ENCODE measurements at places on chromosomes 5 and 9.

- DNase-seq: peak; percentile 15
Observed at GRCh38 chr9:110538647-110539041, 40.9 kb downstream of the SVEP1 start.

DNA sequence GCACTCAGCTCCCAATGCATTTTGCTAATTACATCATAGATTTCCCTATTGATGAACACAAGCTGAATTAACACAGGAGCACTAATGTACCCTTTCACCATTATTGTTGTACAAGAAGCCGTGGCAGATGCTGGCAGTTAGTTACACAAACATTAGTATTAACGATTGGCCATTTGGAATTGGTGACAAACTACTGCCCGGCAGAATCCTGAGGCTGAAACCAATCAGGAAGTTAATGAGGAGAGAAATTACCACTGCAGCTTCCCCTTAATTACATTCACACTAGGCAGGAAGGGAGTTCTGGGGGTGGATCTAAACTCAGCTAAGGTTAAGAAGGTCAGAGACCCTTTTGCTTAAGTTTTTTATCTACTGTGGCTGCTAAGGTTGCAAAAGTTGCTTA lies 9.6 kb upstream of the DMRT3 start:
- DNase-seq: no peak

DNA sequence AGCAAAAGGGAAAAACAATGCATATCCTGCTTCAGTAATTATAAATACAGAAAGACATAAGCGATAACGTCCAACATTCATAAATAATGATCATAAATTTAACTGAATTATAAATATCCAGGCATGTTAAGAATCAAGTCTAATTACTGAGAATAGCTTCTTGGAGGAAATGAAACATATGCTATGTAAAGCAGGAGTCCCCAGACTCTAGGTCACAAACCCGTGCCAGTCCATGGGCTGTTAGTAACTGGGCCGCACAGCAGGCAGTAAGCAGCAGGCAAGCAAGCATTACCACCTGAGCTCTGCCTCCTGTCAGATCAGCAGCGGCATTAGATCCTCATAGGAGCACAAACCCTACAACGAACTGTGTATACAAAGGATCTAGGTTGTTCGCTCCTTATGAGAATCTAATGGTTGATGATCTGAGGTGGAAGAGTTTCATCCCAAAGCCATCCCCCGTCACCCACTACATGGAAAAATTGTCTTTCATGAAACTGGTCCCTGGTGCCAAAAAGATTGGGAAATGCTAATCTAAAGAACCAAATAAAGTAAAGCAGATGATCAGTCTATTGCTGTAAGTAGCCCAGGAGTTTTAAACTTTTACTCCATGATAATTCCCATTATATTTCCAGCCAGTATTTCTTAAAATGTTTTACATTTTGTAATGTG lies 50.4 kb downstream of the CERT1 start:
- no peak for DNase-seq

GRCh38 chr9:14383294-14383693 lies 69.4 kb upstream of the NFIB start:
- peak; percentile 86 for DNase-seq

DNA sequence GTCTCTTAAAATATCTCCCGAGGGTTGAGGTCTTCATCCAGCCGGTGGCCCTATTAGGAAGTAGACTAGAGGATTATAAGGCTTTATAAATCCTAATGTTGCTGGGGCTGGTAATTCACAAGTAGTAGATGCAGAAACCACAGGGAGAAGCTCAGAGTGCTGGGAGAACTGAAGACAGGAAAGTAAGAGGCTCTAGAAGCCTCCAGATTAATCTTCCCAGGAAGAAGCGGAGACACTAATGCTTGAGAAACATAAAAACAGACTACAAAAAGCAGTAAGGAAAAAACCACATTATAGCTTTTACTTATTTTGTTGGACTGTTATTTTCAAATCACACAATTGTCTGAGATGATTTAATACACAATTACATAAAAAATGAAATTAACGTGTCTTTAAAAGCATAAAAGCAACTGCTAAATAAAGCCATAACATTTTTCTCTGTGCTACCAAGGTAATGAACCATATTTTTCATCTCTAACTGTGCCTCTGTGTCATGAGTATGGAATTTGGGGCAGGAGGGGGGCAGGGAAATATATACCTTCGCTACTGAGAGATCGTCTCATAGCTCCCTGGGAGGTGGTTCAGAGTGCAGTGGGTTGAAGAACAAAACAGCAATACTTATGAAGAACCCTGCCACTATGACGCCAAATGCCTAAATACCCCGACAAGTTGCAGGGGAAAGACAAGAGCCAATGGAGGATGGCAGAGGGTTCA lies 806.2 kb upstream of the WWC1 start:
- no peak for DNase-seq

- no peak for DNase-seq
Observed at GRCh38 chr5:134432677-134433359, 21.1 kb upstream of the CDKN2AIPNL start.

DNA sequence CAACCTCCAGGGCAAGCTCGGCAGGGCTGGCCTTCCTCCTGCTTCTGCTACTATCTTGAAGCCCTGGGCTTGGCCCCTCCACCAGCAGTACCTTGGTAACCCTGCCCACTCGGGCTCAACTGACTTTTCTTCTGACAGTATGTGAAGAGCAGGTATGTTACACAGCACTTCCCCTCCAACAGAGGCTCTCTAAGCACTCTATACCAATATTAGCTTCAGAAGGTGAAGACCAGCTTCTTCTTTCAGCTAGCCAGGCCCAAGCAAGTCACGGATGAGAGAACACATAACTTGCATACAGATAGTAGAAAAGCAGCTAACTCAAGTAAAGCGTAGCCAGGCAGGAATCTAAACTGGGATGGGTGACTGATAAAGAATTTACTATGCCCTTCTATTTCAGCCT lies 64.3 kb downstream of the FEM1C start:
- no peak for DNase-seq

DNA sequence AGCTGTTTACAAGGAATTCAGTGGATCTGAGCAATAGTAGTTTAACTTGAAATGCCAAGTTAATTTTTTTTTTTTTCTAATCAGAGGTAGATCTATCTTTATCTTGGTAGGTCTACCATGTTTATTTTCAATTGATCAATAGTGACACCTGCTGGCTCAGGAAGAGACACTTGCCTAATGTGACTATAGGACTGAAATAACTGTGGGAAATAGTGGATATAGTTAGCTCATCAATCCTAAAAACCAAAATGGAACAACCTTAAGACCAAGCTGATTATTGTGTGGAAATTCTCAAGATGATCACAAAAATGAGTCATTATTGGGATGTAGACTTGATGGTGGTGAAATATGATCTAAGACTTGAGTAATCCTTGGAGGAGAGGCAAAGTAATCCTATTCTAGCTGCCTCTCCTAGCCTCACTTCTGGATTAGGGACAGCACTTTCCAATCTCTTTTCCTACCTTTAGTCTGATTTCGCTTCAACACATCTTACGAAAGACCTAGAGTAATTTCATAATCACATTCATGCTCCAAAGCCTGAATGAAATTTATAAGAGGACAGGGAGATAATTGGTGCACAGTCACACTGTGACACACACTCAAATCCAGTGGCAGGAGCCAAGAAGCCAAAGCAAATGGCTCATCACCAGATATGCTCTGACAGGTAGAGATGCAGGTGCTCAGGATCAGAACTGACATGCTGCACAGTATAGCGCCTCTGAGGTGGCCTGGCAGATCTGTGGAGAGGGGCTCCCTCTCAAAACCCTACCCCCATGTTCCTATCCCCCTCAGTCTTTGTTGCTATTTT lies 156.3 kb downstream of the HMHB1 start:
- peak; percentile 1 for DNase-seq

DNA sequence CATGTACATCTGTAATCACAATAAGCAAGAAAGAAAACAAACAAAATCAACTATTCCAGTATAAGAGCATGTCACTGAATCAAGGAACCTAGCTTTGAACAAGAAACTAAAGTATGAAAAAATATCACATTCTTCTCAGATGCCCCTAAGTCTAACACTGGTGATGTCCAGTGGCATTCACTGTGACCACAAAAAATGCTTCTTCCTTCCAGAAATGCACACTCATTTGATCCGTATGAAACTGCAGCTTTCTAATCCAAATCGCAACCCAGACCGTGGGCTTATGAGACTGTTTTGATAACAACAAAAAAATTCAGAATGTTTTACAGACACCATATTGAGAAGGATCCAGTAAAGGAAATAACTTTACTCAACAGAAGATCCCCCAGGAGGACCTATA lies 320.1 kb upstream of the TARS1 start:
- peak; percentile 36 for DNase-seq

- DNase-seq: no peak
Observed at GRCh38 chr5:118519466-118519865, 468.9 kb downstream of the DTWD2 start.

- no peak for DNase-seq
Observed at GRCh38 chr9:107131108-107131799, 151.8 kb upstream of the RAD23B start.

- no peak for DNase-seq
Observed at GRCh38 chr5:115809946-115810345, 6.5 kb downstream of the CDO1 start.

GRCh38 chr5:37412515-37412914 lies 33.4 kb downstream of the WDR70 start:
- no peak for DNase-seq

DNA sequence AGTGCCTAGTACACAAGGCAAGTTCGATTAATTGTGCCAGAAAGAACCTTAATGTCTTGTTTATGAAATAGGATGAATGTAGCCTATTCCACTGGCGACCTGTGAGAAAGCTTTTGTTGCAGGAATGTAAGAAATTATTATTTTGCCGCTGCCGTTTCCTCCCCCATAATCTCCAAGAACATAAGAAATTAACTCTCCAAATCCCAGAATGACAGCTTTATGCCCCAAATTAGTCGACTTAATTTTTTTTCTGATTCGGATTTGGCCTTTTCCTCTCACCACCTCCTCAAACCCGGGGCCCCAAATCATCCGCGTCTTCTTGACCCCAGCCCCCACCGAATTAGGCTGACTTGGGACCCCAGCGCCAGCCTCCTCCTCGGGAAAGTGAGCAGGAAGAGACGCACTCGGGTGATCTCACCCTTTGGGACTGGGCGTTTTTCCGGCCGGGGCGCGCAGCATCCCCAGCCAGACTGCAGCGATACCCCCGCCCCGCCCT lies 682 bp upstream of the SPTAN1 start:
- DNase-seq: no peak

DNA sequence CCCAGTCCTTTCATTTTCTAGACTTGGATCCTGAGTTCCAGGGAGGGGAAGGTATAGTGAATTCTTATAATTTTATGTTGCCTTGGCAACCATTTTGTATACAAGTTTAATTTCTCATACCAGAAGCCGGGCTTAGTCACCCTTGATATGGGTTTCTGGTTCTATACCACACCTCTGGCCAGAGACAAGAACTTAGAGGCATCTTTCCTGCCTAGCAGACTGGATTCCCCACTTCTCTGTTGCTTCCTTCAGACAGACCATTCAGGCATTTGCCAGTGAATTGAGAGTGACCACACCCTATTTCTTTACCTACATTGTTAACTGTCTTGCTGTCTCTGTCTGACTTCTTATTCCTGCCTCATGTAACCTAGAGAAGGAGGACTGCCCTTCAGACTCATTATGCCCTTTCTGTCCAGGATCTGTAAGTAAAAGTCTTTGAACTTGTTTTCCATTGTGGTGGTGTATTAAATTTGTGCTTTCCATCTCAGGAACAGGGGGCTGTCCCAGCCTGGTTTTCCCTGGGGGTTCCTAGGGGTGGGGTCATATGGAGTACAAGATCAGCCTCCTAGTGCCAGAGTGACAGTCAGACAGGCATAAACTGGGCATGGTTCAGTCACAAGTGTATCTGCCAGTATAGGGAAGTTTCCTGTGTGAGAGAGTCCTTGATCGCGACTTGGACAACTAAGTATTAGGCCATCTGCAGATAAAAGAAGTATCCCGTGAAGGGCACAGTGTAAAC lies 27.4 kb downstream of the TNFSF8 start:
- peak; percentile 16 for DNase-seq

DNA sequence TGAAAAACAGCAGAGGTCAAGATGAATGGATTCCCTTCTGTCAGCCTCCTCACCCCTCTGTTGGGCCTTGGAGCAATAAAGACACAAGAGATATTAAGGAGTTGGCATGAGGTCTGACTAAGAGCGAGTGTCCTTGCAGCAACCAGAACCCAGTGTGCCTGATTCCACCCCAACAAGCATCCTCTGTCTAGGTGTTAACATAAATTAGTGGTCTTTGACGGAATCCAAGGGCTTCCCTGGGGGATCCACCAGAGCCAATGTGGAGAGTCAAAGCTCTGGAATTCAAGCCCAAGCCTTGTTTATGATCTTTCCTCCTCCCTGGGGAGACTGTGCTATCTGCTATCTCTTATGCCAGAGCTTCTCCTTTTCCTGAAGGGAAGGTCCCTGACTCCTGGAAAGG lies 128.1 kb upstream of the SMIM23 start:
- no peak for DNase-seq

DNA sequence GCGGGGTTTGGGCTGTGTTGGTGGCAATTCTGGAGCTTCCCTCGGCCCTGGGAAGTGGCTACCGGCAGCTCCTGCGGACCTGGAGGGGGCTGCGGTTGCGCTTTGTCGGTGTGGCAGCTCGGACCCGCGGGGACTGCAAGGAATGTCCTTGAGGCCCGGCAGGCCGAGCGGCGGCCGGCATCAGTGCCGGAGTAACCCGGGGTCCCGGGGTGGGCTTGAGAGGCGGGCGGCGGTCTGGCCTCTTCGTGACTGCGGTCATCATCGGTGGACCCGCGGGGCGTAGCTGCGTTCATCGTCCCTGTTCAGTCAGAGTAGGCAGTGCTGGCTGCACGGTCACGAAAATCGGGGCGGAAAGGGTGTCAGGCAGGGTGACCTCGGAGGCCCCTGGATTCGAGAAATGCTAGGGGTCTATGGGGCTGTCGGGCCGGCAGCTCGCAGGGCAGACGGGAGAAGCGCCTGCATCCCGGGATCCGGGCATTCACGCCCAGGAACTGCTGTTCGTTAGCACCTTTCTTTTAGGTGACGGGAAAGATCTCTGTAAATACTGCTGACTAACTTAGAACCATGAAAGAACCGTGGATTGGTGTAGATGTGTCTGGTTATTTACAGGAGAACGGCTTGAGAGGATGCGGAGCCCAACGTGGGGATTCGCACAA lies 474 bp downstream of the HMGCR start:
- DNase-seq: peak; percentile 13

GRCh38 chr5:92641031-92641962 lies 939.7 kb downstream of the NR2F1-AS1 start:
- DNase-seq: peak; percentile 60
